NCI-H82 (cell line): ENCODE measurements at places on chromosomes 7 and 10.

- no peak for DNase-seq
Observed at GRCh38 chr7:120276720-120277119, 3.7 kb downstream of the KCND2 start.

GRCh38 chr7:43779045-43779812 lies 20.7 kb downstream of the BLVRA start:
- no peak for DNase-seq

- peak; percentile 61 for DNase-seq
Observed at GRCh38 chr7:129188372-129188891, at the start of gene SMO. Gene SMO, plus strand, starts transcription at chr7:129188633. Its CDS starts 519 bp downstream, at chr7:129189152.

GRCh38 chr7:75889223-75889825 lies 10.5 kb downstream of the RHBDD2 start:
- DNase-seq, result no peak

GRCh38 chr10:121935702-121936101 lies 7.9 kb upstream of the ATE1 start:
- no peak for DNase-seq

GRCh38 chr10:49120911-49121310 lies 5.6 kb upstream of the VSTM4 start:
- no peak for DNase-seq

GRCh38 chr10:111724121-111724520 lies 459.4 kb downstream of the GPAM start:
- DNase-seq, result no peak

DNA sequence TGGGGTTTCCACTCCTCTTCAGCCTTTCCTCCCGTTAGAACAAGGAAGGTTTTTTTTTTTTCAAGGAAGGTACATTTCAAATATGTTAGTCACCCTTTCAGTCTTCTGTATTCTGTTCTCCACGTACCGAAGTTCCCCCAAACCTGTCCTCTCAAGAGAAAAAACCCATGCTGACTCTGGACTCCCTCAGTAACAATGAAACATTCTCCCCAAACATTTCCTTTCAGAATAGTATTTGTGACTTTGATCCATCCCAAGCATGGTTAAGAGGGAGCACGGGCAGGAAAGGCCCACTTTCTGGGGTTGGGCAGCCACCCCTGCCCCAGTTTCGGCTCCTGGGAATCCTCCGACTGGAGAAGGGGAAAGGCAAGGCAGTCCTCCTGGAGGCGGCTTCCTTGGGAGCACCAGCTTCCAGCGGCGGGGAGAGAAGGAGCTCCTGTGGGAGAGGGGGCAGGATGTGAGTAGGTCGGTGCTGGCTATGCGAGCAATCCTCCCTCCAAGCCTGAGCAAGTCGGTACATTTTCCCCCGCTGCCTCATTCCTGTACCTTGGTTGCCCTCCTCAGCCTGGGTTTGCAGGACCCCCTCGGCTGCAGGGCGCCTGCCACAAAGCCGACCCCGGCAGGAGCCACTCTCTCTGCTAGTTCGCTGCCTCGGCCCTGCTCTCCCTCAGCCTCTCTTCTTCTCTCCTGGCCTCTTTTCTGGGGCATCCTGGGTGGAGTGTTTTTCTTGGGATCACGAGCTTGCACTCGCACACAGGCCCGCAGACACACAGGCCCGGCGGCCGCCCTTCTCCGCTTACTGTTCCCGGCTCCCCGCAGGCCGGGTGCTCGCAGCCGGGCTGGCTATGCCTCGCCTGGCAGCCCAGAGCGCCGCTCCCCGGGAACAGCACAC lies 2.1 kb upstream of the HOXA1 start:
- DNase-seq, result no peak

DNA sequence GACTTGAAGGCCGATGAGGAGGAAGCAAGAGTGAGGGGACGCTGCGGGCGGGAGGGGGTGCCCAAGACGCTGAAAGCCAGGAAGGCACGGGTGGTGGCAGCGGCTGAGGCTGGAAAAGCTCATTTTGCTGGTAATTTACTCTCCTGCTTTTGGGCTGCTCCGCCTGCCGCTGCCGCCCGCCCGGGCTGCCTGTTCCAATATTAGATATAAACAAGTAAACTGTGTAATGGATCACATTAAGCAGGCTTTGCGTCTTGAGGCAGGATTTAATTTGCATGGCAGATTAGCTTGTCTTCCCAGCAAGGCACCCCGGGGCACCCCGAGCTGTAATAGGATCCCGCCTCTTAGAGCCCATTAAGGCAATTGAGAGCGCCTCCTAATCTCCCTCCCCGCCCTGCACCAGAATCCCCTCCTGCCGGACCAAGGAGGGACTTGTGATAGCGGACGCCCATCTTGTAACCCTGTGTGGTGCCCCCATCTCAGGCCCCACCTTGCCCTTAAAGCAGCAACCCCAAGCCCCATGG lies 46.1 kb upstream of the SLF2 start:
- DNase-seq, result peak; percentile 96

GRCh38 chr7:122885583-122886356 lies 490 bp downstream of the CADPS2 start:
- peak; percentile 75 for DNase-seq

DNA sequence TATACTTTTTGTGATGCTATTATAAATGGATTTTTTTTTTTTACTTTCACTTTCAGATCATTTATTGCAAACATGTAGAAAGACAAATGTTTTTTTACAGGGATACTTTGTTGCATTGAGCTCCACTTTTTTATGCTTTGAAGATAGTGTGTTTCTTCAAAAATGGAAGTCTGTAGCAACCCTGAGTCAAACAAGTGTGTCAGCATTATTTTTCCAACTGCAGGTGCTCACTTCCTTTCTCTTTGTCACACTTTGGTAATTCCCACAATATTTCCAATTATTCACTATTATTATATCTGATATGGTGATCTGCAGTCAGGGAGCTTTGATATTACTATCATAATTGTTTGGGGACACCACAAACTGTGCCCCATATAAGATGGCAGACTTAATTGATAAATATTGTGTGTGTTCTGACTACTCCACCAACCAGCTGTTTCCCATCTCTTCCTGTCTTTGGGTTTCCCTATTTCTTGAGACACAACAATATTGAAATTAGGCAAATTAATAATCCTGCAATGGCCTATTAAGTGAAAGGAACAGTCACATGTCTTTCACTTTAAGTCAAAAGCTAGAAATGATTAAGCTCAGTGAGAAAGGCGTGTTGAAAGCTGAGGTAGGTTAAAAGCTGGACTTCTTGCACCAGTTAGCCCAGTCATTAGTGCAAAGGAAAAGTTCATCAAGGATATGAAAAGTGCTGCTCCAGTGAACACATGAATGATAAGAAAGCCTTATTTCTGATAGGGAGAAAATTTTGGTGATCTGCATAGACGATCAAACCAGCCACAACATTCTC lies 231.3 kb upstream of the SH2B2 start:
- no peak for DNase-seq

- DNase-seq, result no peak
Observed at GRCh38 chr7:41237956-41238355, 464.9 kb downstream of the INHBA start.

- no peak for DNase-seq
Observed at GRCh38 chr10:48582970-48583369, 21.9 kb downstream of the ARHGAP22 start.

- no peak for DNase-seq
Observed at GRCh38 chr7:74399006-74399405, 54.7 kb upstream of the GTF2IRD1 start.
